ENCODE measurements at places on chromosomes 12 and 14.

DNA sequence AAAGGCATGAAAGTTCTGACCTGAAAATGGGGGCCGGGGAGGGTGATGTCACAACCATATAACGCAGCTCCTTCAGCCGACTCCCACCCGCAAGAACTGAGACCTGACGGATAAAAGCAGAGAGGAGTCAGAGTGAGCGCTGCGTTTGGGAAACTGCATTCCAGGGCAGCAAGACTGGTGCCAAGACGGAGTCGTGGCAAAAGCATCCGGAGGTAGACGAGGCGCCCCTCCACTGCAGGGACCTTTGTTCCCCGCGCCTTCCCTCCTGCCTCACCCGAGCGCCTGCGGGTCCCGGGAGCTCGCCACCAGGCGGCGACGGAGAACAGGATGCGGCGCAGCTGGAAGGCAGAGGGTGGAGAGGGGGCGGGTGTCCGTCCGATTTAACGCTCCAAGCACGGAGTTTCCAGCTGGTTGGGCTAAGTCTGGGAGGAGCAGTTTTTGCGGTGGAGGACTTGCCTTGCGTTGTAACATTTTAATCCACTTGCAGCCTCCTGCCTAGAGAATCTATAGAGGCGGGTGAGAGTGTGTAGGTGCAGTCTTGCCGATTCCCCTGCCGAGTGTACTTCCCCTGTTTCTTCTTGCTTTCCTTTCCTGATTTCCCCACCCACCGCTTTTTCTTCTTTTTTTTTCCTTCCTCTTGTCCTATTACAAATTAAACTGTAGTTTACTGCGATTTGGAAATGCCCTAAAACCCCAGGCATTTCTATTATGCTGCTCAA is 1.2 kb upstream of the CPNE8 start:
- DNase-seq: peak; percentile 95

GRCh38 chr14:99280066-99280731 is 8.2 kb upstream of the BCL11B start:
- DNase-seq: no peak

- no peak for DNase-seq
Observed at GRCh38 chr12:103929784-103930033, 501 bp upstream of the HSP90B1 start.

DNA sequence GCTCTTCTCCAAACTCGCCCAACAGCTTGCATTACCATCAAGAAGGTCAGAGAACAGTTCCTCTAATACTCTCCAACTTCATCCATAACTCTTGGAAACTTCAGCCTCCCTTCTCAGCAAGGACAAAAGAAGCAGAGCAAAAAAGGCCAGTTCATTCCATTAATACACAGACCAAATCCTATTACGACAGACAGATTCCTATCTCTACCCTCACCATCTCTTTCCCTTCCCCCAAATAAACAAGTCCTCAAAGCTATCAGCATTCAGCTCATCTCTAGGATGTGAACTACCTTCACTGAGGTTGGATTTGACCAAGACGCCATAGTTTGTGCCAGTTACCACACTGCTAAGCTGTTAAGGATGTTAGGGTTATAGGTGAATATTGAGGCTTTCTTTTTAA is 25.2 kb downstream of the SINHCAF start:
- no peak for DNase-seq

- peak; percentile 96 for DNase-seq
Observed at GRCh38 chr12:1606021-1606622, 11.7 kb upstream of the FBXL14 start.

GRCh38 chr12:124604264-124604680 is 36.9 kb upstream of the NCOR2 start:
- no peak for DNase-seq

DNA sequence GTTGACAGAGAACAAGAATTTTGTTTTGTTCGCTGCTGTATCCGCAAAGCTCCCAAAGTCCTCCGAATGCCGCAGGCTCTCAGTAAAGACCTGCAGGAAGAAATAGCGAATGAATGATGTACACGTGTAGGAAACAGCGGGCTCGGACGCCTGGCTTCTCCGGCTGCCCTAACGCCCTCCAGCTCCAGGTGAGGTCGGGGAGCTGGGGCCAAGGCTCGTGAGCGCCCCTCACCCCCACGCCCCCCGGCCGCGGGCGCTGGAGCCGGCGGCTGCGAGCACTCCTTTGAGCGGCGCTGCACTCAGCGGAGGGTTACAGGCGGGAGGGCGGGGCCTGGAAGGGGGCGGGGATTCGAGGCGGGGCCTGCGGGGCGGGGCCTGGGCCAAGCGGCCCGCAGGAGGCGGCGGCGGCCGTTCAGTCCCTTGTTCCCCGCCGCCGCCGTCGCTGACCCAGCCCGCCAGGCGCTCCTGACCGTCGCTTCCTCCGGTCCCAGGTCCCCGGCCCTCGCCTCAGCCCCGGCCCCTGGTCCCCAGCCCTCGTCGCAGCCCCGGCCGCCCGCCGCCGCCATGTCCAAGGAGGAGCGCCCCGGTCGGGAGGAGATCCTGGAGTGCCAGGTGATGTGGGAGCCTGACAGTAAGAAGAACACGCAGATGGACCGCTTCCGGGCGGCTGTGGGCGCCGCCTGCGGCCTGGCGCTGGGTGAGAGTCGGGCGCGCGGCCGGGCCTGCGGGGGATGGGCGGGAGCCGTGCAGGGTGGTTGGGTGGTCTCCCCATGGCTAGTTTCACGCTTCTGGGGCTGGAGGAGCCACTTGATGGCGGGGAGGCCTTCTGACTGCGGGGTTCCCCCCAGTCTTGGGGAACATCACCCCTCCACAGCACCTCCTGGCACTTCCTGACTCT is at the start of gene AACS:
Gene AACS (plus strand): TSS at position 415 of the 898 bp plus-strand sequence. CDS start 150 bp downstream, at position 565.
- DNase-seq: peak; percentile 91

- DNase-seq: peak; percentile 50
Observed at GRCh38 chr12:31574803-31575575, 15.9 kb downstream of the DENND5B start.

DNA sequence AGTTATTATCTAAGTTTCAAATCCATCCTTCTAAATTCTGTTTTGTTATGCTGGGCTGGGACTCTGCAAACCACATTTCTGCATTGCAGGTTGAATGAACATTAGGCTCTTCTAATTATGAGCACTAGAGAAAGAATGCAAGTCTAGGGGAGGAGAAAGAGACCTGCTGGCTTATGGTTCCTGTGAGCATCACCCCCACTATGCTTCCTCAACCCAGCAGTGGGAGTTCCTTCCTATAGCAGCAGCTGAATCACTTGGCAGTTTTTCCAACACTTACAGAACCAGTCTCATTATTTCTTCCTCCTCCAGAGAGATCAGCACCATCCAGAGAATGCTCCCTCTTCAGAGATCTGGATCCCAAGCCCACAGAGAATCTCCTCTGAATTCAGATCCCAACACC is 297.7 kb upstream of the CLEC14A start:
- DNase-seq: no peak

DNA sequence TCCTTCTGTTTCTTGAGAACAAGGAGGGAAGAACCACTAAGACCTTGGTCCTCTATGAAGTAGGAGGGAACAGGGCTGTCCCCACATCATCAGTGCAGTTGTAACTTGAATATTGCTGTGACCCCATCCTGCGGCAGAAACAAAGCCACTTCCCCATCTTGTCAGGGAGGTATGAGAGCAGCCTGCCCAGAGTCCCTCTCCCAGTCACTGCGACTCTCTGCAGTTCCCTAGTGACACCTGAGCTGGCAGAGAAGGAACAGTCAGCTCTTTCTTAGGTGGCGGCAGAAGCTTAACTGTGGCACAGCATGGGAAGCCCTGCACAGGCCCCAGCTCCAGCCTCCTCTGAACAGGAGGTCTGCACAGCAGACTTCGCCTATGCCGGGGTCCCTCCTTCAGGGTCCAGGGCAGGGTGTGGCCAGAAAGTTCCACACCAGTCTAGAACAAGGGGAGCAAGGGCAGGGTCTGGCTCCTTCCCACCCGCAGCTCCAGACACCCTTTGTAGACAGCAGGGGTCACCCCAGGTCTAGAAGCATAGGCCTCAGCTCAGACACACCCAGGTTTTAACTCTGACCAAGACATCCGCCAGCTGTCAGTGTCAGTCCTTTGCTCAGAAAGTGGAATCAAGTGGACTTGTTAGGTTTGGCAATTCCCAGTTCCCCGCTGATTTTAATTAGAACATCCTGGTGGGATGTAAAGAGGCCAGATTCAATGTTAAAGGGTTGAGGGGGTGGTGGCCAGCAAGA is 36.8 kb downstream of the DEGS2 start:
- peak; percentile 30 for DNase-seq

- no peak for DNase-seq
Observed at GRCh38 chr12:66055837-66056319, 74.7 kb downstream of the LLPH start.

DNA sequence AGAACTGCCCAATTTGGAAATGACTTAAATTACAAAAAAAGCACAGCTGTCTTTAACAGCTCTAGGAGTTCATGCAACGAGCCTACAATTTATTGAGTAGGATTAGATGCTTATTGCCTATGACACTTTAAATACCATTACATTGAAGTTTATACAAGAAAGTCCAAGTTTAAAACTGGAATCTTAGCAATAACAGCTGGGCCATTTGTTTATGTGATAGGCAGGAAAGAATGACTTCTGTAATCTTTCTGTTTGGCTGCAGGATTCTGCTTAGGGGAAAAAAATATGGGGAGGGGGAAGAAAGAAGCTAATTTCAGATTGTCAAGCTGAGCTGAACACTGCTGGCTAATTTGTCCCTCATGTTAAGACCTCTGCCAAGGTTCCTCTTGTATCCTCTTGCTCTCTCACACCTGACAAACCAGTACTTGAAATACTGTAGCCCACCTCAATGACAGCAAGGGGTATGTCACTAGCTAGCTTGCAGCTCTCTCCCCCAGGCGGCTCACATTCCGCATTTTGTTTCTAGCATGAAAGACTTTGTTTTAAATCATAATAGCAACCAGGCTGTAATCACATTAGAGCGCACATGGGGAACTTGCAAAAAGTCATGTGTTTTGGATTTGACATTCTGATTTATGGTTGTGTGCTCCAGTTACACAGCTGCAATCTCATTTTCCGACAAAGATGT is 384.8 kb downstream of the BMP4 start:
- DNase-seq: no peak

DNA sequence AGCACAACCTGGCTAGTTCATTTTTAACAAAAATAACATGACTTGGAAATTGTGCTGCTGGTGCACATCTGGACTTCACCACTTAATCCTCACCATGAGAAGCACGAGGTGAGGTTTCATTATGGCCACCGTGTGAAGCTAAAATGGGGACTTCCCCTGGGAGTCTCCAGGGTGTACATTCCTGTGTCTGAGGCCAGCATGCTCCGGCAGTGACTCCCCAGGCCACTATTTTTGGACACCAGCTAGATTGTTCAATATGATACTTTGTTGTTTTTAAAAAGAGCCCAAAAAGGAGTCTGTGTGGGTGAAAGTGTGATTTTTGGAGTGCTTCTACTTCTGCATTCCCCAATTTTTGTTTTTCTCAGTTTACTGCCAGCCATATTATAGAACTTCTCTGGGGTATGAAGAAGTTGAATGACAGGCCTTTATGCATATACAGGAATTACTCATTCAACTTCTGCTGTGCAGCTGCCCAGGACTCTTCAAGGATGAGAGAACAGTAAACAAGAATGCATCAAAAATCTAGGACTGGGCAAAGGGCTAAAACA is 16.9 kb upstream of the AICDA start:
- DNase-seq: no peak

- DNase-seq: no peak
Observed at GRCh38 chr12:130562716-130563115, 153.4 kb downstream of the RIMBP2 start.

DNA sequence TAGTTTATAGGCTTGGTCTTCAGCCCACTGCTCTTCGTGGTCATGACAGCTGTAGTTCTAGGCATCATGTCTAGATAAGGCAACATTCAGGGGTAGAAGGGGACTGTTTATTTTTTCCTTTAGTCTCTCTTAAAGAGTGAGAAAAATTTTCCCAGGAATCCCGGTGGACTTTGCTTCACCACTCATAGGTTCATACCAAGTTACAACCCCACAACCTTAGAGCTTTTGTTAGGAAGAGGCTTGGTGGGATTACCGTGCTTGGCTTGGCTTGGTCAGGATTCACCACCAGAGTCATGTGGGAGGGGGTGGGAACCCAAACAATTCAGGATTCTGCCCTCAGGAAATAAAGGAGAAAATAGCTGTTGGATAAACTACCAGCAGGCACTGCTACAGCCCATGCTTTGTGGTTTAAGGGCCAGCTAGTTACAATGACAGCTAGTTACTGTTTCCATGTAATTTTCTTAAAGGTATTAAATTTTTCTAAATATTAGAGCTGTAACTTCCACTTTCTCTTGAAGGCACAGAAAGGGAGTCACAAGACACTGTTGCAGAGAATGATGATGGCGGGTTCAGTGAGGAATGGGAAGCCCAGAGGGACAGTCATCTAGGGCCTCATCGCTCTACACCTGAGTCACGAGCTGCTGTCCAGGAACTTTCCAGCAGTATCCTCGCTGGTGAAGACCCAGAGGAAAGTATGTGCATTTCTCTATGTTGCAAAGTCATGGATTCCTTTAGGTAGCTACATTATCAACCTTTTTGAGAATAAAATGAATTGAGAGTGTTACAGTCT is 25.9 kb upstream of the PAPLN start:
- no peak for DNase-seq

DNA sequence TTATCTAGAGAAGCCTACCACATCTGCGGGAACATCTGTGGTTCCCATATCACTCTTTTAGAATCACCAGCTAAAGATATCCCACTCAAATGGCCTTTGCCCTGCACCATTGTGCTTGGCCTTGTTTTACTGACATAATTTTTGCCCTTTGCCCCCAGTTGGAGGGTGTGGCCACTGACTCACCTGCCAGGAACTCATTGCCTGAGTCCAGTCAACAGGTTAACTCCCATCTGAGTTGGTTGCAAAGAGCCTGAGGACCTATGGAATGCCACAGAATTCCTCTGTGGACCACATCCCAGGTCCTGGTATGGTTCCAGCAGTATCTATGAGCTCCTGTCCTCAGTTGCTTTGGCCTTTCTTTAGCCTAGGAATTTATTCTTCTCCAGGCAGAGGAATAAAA is 55.7 kb upstream of the PTGR2 start:
- DNase-seq: no peak

GRCh38 chr12:126389220-126389841 is 1324.1 kb downstream of the AACS start:
- peak; percentile 19 for DNase-seq

- no peak for DNase-seq
Observed at GRCh38 chr14:90384543-90384911, 12.3 kb upstream of the CALM1 start.

GRCh38 chr14:64442300-64442988 is 22.9 kb upstream of the AKAP5 start:
- no peak for DNase-seq

DNA sequence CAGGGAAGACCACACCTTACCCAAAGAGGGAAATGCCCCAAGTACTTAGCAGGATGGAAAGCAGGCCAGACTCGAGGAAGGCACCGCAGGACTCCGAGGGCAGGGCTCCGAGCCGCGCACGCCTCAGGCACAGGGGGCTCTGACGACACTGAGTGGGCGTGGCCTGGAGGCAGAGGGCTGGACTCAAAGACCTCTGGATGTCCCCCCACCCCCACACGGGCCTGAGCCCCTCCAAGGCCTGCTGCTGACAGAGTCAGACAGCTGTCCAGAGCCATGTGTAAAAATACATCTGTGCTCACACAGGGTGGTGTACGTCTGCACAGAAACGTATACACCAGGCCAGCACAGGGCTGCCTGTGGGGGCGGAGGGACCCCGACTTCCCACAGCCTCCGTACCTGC is 1.4 kb downstream of the AKT1 start:
- DNase-seq: no peak
